ENCODE measurements at places on chromosomes 5 and 9.

DNA sequence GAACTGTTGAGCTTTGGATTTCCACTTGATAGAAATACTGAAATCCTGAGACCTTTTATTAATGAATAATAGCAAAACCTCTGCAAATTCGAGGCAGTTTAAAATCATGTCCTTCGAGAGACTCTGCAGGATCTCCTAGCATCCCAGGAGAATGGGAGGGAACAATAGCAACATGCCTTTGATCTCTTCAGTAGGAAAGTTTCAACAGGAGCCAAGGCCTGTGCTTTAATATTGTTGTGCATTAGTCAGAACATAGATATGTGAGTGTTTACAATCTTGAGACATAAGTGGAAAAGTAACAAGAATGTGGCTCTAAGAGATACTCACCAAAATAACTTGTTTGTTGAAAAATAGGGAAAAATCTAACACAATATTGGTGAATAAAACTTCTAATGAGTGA, 83.3 kb upstream of the LHFPL2 start:
- DNase-seq: no peak

- no peak for DNase-seq
These were observed 230.2 kb downstream of the CD180 start for GRCh38 chr5:66966439-66966838.

- DNase-seq: no peak
These were observed 73.2 kb downstream of the ACER2 start for GRCh38 chr9:19481971-19482404.

- no peak for DNase-seq
These were observed 86.9 kb downstream of the UBE2QL1 start for GRCh38 chr5:6535594-6535993.

DNA sequence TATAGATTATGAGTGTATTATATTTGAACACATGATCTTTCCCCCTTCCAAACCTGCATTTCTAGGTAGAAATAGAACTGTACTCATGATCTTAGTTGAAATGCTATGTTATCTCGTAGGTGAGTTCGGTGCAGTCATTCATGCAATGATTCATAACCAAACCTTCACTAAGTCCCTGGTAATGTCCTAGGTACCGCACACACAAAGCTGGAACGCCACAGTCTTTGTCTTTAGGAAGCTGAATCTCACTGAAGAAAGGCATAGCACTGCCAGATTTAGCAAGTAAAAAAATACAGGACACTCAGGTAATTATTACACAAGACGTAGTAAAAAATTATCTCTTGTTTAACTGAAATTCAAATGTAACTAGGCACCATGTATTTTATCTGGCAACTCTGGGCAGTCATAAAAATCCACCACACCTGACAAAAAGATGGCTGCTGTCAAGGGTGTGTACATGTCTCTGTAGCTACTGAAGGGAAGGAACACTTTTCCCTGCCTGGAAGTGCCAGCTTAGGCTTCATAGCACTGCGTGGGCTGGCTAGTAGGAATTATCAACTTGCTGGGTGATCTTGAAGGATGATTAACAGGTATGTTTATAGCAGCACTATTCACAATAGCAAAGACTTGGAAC, 28.0 kb upstream of the TXN start:
- DNase-seq: no peak

- DNase-seq: no peak
These were observed 5.1 kb upstream of the HEXB start for GRCh38 chr5:74679966-74680365.

- DNase-seq: peak; percentile 30
These were observed 8.7 kb upstream of the NDUFB6 start for GRCh38 chr9:32581512-32582143.

DNA sequence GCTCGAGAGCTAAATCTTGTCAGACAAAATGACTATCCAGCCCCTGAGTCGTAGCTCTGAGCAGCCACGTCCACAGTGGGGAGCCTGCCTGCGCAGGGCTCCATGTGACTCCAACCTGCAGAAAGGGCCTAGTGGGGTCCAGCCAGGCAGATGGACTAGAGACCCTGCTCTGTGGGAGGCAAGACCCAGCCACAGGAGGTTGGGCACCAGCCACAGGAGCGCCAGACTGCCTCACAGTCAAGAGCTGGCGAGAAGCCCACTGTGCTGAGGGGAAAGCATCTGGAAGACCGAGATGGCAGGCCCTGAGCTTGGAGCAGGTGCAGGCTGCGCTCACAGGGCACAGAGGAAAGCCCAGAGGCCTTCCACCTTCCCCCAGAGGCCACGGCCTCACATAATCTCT, 61.4 kb downstream of the C5orf15 start:
- no peak for DNase-seq

GRCh38 chr9:100206899-100207298, 107.9 kb downstream of the INVS start:
- no peak for DNase-seq

DNA sequence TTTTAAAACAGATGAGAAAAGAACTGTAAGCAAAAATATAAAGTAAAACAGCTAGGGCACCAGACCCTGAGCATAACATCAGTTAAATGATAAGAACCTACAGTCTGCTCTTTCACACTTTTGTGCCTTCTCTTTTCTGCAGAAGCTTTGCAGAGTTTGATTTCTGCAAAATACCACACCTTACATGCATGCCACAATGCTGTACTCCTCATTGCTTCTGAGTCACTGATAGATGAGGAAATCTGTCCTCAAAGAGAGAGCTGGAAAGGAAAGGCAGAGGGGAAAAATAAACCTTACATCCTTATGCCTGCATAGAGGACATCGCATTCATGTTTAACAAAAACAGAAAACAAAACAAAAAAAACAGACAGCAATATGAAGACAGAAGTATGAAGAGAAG, 142.9 kb downstream of the ATPSCKMT start:
- no peak for DNase-seq

- DNase-seq: no peak
These were observed 379.9 kb upstream of the ACTBL2 start for GRCh38 chr5:57862471-57862911.

GRCh38 chr5:124927735-124928134, 181.3 kb upstream of the ZNF608 start:
- no peak for DNase-seq

GRCh38 chr5:73506459-73506955, 8.3 kb downstream of the BTF3 start:
- DNase-seq: no peak

- DNase-seq: peak; percentile 15
These were observed 998.8 kb downstream of the MAT2B start for GRCh38 chr5:164504141-164504772.

DNA sequence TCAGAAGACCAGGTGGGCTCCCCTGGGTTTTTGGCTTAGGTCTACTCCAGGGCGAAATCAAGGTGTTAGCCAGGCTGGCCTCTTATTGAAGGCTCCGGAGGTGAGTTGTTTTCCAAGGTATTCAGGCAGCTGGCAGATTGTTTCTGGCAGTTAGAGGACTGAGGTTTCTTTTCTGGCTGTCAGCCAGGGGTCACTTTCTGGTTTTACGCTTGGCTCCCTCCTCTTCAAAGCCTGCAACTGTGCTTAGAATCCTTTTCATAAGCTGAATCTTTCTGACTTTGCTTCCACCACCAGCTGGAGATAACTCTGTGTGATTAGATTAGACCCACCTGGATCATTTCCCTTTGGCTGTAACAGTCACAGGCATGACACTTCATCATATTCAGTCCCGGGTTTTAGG, 24.6 kb downstream of the RFK start:
- no peak for DNase-seq

GRCh38 chr9:96408409-96409280, 9.5 kb downstream of the ZNF367 start:
- no peak for DNase-seq

DNA sequence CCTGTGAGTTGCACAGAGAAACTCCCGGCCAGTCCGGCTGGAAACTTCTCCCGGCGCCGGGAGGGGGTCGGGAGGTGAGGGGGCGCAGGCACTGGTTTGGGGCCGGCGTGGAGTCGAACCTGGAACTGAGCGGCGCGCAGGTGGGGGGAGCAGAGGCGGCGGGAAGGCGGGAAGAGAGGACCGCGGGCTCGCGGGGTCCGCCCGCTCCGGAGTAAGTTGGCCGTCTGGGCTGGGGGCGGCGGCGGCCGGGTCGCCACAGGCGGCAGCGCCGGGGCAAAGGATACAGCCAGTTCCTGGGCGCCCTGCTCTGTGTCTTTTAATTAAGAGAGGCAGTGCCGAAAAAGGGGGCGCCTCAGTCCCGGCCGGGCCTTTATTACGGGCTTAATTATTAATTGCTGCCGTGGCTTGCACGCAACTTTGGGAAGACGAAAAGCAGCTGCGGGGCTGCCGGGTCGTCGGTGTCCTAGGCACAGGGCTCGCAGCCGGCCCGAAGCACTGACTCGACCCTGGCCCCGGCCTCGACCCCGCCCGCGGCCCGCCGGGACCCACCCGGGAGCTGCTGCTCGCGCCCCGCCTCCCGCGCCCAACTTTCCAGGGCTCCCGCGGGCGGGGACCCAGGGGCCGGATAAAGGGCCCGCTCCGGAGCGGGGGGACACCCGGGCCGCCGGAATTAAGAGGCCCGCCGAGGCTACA, 1.1 kb downstream of the NTNG2 start:
- peak; percentile 18 for DNase-seq

DNA sequence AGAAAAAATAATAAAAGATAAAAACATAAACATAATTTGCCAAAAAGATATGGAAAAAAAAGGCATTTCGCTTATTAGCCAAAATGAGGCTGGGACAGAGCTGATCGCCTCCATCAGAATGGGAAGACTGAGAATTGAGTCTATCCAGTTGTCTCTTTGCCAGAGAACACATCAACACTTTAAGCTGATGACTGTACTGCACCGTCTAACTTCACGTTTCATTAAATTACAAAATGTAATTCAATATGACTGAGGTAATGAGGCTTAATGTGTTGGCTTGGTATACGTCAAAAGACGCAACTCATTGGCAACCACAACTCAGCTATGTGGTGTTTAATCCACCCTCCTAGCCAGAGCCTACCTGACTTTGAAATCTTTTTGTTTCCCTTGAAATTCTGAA, 462.7 kb upstream of the CD180 start:
- DNase-seq: no peak

- no peak for DNase-seq
These were observed 45.1 kb downstream of the FBXO38 start for GRCh38 chr5:148428848-148429247.

GRCh38 chr5:86679529-86679928, 61.8 kb downstream of the COX7C start:
- DNase-seq: no peak

- DNase-seq: no peak
These were observed 324.7 kb upstream of the GRAMD2B start for GRCh38 chr5:126098330-126099017.

GRCh38 chr9:124800306-124801259, 23.6 kb downstream of the OLFML2A start:
- no peak for DNase-seq

DNA sequence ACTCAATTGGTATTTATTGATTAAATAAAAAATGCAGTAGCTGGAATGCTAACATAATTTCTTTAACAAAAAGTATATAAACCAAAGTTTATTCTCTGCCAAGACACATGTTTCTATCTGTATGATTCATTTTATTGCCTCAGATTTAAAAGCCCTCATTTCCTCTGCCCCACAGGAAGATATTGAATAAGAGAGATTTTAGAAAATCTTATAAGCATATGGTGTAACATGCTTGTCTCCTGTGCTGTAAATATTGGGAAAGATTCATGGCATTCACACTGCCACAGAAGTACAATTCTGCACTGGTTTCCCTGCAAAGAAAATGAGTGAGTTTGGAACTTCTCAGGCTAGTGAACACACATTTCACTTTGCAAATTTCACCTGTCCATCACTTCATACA, 134.9 kb upstream of the FBXL7 start:
- DNase-seq: no peak

GRCh38 chr5:73417303-73418034, 31.1 kb downstream of the FOXD1 start:
- DNase-seq: no peak

- DNase-seq: no peak
These were observed at the start of gene ARID3C for GRCh38 chr9:34628656-34629490. Gene ARID3C (minus strand): TSS chr9:34629066. CDS start chr9:34628014, 1,052 bp downstream.

- no peak for DNase-seq
These were observed 102.6 kb downstream of the XRCC4 start for GRCh38 chr5:83179966-83180365.

- DNase-seq: no peak
These were observed 247.1 kb downstream of the EBF1 start for GRCh38 chr5:158852622-158853021.

DNA sequence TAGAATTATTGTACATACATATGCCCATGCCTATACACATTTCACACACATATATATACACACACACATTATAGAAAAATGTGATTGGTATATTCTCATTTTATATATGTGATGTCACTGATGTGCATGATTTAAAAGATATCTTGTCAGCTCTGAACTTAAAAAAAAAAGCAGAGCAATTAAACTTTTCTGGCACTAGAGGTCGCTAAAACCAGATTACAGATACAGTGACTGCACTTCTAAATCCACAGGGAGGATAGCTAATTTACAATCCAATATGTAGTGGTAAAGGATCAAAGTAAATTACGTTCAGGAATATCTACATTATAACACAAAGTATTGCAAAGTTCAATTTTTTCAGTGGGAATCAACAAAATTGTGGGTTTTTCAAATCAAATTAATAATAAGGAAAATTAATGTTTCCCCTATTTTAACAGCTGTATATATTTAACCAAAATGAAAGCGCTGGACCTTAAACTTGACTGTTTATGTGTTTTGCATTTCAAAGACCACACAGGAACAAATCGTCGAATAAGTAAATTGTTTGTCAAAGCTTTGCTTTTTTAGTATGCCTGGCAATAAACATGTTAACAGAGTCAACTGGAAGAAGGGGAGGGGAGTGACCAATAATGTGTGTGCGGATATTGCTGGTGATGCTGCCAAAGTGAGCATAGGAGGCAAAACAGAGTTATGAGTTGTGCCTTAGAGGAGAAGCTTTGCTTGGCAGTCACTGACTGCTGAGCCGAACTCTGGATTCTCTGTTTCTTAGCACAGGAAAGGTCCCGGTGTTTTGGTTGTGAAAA, 1201.4 kb upstream of the C9orf72 start:
- no peak for DNase-seq

GRCh38 chr9:70013598-70014196, 30.0 kb upstream of the MAMDC2 start:
- no peak for DNase-seq

DNA sequence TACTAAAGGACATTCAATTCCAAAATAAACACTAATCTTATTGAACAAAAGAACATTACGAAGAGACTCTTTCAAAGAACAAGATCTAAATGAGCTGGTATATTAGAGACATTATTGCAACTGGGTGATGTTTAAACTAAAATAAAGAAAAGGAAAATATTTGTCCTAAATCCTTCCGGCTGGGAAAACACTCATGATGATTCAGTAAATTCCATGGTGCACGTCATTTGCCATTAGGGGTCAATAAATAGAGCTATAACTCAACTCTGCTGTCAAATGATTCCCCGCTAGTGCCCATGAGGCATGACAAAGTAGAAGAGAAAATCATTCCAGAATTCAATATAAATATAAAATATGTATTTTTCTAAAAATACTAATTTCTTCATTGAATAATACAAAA, 565.5 kb upstream of the TUSC1 start:
- DNase-seq: no peak

DNA sequence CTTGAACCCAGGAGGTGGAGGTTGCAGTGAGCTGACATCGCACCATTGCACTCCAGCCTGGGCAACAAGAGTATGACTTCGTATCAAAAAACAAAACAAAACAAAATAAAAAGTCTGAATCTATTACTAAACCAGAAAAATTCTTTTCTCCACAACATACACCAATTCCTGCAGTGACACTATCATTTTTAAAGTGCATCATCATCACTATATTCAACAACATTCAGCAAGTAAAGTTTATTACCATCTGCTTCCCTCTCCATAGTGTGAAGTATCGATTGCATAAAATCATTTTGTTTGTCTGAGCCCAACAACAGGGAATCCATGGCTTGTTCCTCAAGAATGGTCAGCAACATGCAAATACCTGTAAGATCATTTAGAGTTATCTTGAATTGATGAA, 20.4 kb downstream of the SETX start:
- DNase-seq: no peak

All from stimulated activated naive CD8-positive, alpha-beta T cell treated with anti-CD3 and anti-CD28 coated beads, Interleukin-15, amount 100 ng/mL, for 72 hours (primary cell).